ENCODE measurements at places on chromosomes 7 and 10.

DNA sequence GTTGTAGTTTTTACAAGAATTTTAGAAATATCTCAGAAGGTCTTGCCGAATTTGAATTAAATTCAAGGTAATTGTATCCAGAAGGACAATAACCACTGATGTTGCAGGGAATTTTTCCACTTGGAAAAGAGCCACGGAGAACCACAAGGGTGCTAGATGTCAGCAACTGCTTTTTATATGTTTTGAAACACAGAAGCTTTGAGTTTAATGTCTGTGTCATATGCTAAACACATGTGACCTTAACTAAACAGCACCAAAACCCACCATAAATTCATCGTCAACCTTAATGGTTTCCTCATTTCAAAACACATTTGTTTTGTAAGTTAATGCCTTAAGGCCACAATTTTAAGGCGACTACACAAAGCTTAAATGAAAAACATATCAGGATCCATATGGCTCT is 106.9 kb downstream of the COL28A1 start:
- no peak for DNase-seq

DNA sequence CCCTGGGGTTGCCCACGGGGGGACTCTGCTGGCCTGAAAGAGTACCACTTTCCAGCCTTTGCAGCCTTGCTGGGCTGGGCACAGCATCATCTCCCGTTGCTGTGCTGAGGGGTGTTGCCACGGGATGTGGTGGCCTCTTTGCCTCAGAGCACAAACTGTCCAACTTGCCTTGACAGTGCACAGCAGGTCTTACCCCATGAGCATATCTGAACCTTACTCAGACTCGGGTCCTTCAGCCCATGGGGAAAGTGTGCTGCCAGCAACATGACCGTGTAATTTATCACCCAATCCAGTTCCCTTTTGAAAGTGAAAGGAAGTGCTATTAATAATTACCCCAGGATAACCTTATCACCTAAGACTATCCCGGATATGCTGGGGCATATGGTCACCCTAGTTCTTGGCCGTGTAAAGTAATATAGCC is 46.8 kb downstream of the TBXAS1 start:
- no peak for DNase-seq

GRCh38 chr7:129150199-129150996 is 5.9 kb downstream of the TSPAN33 start:
- no peak for DNase-seq

GRCh38 chr7:68963552-68963951 is 634.7 kb upstream of the AUTS2 start:
- DNase-seq, result peak; percentile 68

- no peak for DNase-seq
Observed at GRCh38 chr7:131829947-131830558, 273.6 kb upstream of the PODXL start.

DNA sequence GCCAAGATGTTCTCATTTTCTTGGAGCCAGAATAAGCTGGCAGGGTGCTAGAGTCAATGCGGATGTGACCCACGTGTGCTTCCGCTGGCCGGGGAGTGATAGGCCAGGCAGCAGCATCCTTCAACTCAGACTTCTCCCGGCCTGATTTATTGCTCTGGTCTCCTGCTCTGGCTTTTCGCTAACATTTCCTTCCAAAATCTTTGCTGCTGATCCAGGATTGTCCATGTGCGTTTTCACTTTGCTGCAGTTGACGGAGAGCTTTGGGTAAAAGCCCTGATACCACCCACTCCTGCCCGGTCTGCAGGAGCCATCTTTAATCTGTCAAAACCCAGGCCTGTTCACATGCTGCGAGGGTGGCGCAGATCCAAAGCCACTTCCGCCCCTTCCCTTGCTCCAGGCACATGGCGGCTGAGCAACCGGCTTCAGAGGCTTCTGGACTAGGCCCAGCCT is 106.8 kb downstream of the CYP26A1 start:
- no peak for DNase-seq

DNA sequence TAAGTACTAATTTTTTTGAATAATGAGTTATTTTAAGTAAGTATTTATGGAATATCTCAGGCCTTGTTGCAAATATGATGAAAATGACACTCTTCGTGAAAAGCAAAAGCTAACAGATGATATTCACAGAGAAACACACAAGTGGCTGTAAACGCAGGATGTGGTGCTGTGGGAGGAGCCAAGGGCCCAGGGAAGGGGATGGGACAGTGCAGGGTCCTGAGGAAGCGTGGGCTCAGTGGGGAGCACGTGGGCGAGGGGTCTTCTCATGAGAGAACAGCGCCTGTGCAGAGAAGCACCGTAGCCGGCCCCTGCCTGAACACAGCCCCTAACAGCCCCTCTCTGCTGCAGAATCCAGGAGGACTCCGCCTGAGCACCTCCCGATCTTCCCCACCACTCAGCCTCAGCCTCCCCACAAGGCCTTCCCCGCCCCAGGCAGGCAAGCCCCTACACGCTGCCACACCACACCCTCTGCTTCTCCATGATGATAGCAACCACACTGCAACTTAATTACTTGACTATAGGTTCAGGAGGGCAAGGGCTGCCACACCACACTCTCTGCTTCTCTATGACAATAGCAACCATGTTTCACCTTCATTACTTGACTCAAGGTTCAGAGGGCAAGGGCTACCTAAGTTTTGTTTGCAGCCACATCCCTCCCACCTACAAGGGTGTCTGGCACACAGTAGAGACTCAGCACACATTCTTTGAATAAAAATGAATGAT is 152.6 kb upstream of the RNF32 start:
- DNase-seq, result no peak

DNA sequence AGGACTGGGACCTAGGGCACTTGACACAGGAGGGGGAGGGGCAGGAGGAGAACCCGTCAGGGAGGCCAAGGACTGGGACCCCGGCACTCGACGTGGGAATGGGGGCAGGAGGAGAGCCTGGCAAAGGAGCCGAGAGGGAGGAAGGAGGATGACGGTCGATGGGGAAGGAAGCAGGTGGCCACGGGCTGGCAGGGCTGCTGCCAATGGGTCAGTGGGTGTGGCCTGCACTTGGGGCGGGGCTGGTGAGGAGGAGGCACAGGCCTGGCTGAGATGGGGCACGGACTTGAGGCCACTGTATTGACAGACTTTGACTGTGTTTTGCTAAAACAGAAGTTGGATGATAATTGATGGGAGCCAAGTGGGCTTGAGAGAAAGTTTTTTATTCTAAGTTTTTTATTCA is 68.9 kb downstream of the RBM33 start:
- no peak for DNase-seq

GRCh38 chr7:115087437-115087836 is 165.5 kb downstream of the MDFIC start:
- peak; percentile 71 for DNase-seq

DNA sequence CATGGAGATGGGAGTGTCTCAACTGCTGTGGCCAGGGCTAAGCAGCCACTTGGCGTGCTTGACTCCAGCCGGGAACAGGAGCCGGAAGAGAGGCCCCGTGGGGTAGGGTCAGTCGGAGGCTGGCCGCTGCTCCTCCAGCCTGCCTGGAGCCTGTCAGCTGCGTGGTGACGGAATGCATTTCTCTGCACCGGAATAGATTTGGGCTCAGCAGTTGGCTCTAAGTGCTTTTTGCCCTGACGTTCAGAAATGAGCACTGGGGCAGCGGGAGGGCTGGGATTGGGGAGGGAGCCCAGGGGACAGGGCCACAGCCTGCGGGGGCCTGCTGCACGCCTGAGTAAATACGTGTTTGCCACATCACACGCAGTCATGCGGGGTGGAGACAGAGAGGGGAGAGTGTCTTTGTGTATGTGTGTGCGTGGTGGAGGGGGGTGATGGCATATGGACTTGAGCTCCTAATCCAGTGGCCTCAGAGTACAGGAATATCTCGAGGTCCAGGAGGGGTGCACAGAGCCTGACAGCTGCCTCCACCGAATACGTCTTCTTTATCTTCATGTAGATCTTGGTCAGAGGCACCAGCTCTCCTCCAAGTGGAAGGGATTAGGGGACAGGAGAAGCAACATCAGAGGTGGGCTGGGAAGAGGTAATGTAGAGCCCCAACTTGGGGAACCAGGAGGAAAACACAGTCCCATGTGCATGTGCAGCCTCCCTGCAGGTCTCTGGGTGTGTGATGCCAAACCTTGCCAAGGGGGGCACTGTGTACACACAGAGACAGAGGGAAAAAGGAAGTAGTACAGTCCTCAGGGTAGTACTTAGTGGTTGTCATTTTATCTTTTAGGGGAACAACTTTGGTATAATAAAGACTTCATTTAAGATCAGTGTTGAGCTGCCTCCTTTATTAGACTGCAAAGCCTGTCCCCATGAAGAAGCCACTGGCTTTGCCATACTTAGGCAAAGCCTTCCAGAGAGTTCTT is 151.4 kb downstream of the CDH23 start:
- DNase-seq, result no peak

Data from non-pigmented ciliary epithelial cell (primary cell).